ENCODE measurements at places on chromosomes 5 and 9. TPM values are rescaled to one million over a fixed set of nuclear protein-coding genes. Genes with fewer than 3 reads are reported as not detected.
A peak's percentile ranks its signal among the peaks of the same experiment; 100 is the strongest.

- DNase-seq, result no peak
Measured at GRCh38 chr9:138063033-138063432, 185.5 kb downstream of the CACNA1B start.

DNA sequence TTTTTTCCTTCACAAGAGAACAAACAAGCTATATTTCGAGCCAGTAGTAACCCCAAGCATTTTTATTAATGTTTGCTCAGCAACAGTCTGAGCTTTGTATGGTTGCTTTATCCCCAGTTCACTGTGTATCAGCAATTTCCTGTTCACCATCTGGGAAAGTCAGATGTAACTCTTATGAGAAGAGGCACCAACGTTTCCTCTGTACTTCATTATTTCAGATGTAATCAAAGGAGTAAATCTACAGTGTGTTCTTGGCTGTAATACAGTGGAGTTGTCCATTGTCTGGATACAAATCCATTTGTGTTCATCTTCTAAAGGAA lies 340.2 kb downstream of the ARRDC3 start:
- no peak for DNase-seq

- DNase-seq, result no peak
Measured at GRCh38 chr9:112809351-112809848, 58.8 kb downstream of the SNX30 start.

- no peak for DNase-seq
Measured at GRCh38 chr9:91176426-91176825, 185.3 kb downstream of the AUH start.

- no peak for DNase-seq
Measured at GRCh38 chr9:75106857-75107256, 18.5 kb downstream of the OSTF1 start.

DNA sequence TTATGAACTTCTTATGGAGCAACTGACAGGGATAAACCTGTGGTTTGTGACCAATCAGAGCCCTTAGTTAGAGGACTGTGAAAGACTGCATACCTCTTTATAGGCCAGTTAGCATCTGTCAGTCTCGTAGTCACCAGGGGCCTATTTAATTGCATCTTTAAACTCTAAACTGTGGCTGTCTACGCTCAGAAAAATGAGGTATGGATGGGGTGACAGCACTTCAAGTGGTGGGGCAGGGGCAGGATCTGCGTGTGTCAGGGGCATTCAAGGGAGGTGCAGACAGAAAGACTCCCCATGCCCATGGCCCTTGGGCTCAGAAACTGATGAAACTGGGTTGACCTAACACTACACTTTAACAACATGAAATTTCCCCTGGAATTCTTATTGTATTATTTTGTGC lies 132.6 kb upstream of the TBCA start:
- no peak for DNase-seq

- DNase-seq, result no peak
Measured at GRCh38 chr9:69817202-69817601, 3.4 kb upstream of the CFAP95 start.

GRCh38 chr5:42285230-42285629 lies 138.0 kb upstream of the GHR start:
- no peak for DNase-seq

DNA sequence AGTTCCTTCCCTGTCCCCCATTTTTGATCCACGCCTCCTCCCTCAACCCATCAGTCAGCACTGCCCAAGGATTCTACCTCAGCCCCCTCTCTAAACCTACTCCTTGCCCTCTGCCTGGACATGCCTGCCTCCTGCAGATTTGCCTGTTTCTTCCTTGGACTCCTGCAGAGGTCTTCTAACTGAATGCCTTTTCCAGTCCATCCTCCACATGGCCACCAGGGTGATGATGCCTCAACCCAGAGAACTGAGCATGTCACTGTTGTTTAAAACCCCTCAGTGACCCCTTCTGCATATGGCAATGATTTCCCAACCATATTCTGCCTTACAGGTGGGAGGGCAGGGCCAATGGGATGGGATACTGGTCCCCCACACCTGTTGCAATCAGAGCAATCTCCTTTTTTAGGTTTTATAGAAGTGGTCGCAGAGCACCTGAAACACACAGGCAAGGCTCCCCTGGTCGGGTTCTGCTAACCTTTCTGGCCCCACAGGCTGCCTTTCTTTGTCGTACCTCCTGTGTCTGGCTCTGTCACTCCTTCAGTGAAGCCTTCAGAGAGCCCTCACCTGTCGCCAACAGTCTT lies 9.3 kb downstream of the PHYKPL start:
- no peak for DNase-seq

GRCh38 chr9:18941060-18941740 lies 91.8 kb downstream of the SAXO1 start:
- DNase-seq, result no peak

PLPP7 gene
- 2.6 TPM for total RNA-seq

PTPN3 gene
- 33.6 TPM for total RNA-seq

RASGRF2 gene
- total RNA-seq, result 5.4 TPM

DNA sequence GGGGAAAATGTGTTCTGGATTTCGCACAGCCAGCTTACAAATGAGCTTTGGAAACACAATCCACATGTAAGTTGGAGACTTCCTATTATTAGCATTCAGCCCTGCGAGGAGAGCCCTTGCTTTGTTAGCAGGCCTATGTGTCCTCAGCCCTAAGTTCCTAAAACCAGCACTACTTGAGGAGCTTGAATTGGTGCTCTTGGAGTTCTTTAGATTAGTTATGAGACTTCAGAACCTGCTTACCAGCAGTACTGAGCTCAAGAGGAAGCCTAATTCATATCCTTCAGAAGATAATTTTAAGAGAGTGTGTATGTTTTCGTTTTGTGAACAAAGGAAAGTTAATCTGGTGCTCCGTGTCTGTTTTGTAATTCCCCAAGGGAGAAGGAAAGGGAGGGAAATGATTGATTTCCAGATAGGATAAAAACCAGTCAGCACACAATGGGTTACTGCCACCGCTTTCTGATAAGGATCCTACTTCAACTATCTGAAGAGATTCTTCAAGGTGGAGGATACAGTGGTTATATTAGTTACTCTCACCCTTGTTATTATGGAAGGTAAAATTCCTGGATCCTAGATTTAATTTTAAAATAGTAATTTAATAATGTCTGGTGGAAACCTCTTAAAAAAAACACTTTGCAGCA lies 35.2 kb downstream of the PIK3R1 start:
- no peak for DNase-seq

GRCh38 chr9:90307167-90307833 lies 335.3 kb downstream of the DIRAS2 start:
- no peak for DNase-seq

- peak; percentile 87 for DNase-seq
Measured at GRCh38 chr9:91164724-91165520, 196.8 kb downstream of the AUH start.

DNA sequence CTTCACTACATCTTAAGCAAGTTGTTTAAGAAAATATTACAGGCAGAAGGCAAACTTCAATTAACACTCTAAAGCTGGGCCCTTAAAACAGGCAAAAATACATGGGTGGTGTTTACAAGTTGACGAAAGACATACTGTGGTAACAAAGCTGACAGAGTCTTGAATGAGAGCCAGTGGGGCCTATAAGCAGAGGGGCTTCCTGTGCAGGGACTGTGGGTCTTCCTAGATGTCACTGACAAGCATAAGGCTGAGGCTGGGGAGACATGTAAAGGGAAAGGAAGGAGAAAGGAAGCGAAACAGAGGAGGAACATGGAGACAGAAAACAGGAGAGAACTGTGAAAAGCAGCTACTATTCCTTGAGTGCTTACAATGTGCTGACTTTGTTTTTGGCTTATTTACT lies 308.0 kb upstream of the RPS23 start:
- no peak for DNase-seq

PCDHGA1 gene
- 0.68 TPM for total RNA-seq

NSMF gene
- total RNA-seq, result 52.5 TPM

PRDM9 gene
- not detected for total RNA-seq

RNF183 gene
- total RNA-seq, result not detected

Data from kidney epithelial cell (primary cell).